Smooth muscle cell of the coronary artery (primary cell): ENCODE measurements at places on chromosomes 6 and 20. TPM values are rescaled to one million over a fixed set of nuclear protein-coding genes. Genes with fewer than 3 reads are reported as not detected.

The ITPA gene
- total RNA-seq: 9.9 and 30.8 TPM in 2 replicates

The MMS22L gene
- 7.8 and 10.0 TPM in 2 replicates for total RNA-seq

The TNNC2 gene
- 0.15 and 13.1 TPM in 2 replicates for total RNA-seq

The PDE10A gene
- total RNA-seq: 1.9 and 13.0 TPM in 2 replicates

The HLA-DRA gene
- total RNA-seq: 0.82 TPM in 1 of 2 replicates, not detected in the other
